ENCODE measurements at places on chromosomes 3 and 15. TPM values are rescaled to one million over a fixed set of nuclear protein-coding genes. Genes with fewer than 3 reads are reported as not detected.

DNA sequence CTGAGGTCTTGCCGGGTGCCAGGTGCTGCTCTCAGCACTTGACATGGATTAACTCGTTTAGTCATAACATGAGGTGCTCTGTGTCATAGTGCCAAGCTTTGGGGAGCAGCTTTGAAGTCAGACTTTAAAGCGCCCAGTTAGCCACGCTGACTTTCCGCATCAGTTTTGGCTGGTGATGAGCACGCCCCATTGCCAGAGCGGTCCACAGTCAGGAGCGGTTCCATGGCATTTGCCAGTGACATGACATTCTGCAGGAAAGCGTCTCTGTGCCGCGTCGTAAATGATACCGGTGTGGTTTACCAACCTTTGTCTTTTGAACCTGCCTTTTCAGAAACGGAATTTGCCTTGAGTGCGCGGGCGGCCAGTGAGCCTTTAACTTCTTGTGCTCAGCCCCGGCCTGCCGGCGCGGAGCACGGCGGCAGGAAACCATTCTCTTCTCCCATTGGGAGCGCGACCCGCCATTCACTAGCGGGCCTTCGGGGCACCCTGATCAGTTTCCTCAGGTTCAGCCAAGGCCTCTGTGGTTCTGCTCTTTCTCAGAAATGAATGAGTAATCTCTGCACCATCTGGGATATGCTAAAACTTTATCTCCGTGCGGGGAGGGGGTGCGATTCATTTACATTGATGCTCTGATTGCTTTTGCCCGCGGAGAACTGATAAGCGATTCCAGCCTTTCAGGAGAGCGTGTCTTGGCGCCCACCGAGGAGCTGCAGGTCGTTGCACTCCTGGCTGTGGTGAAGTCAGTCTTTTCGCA, 1.7 kb upstream of the SLC2A2 start:
- H3K4me3 ChIP-seq = no peak overlapping the region
- H3K4me1 ChIP-seq = no peaks in the 10 kb centered on the region
- H3K27me3 ChIP-seq = peaks cover 19% of the 10 kb centered on the region
- H3K36me3 ChIP-seq = no peaks in the 10 kb centered on the region
- peak; percentile 53 for DNase-seq

GRCh38 chr3:171283183-171283847, 176.9 kb downstream of the TNIK start:
- H3K27ac ChIP-seq = no peak overlapping the region
- H3K4me1 ChIP-seq = peaks cover 59% of the 10 kb centered on the region
- no peak overlapping the region for H3K4me3 ChIP-seq
- H3K36me3 ChIP-seq = peaks cover 15% of the 10 kb centered on the region
- DNase-seq = no peak
- H3K27me3 ChIP-seq = no peaks in the 10 kb centered on the region

DNA sequence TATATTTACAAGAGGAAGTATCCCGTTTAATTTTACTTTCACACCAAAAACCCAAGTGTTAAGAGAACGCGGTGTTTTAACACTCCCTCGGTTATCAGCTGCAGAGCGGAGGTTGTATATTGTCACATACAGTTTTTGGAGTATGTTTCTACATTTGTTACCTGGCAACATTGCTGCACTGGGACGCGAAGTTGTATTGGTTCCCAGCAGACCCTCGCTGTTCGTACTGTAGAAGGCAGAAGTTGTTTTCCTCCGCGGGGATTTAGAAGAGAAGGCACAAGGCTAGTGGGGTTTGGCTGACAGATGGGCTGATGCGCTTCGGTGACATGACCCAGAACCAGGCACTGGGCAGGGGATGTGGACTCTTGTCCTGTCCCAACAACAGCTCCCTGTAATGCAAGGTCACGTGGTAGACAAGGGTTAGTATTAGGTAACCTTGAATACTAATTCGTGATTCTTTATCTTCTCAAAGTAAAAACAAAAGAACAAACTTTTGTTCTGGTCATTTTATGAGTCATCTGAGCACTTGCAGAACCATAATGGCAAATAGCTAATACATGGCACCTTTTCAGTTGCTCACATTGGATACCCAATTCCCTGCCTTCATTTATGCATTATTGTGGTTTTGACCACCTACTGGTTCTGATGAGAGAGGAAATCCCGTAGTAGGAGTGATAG, 230.4 kb upstream of the BHLHE40 start:
- no peak overlapping the region for H3K4me3 ChIP-seq
- no peak for DNase-seq
- no peak overlapping the region for H3K27ac ChIP-seq
- H3K36me3 ChIP-seq = peaks cover 65% of the 10 kb centered on the region

LRRC2 gene
- 0.27 TPM for total RNA-seq

ST3GAL6 gene
- total RNA-seq = 0.08 TPM
